ENCODE measurements at places on chromosomes 3 and 15.

DNA sequence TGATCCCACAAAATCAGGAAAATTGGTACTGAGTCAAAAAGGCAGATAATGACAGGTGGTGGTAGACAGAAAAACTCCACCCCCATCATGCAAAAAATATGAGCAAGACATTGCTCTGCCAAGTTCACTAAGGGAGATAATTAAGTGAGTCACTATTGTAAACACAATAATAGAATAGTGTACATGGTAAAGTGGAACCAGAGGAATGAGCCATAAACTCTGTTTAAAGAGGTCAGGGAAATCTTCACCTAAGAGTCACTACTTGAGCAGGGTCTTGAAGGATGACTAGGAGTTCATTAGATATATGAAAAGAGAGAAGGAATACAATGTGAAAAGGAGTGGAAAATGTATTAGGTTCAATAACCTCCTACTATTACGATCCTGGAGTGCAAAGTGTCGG, 213.4 kb upstream of the PEX5L start:
- no peaks in the 10 kb centered on the region for H3K4me1 ChIP-seq
- H3K27ac ChIP-seq, result no peak overlapping the region
- peak; percentile 54 for DNase-seq
- no peaks in the 10 kb centered on the region for H3K36me3 ChIP-seq
- H3K4me3 ChIP-seq, result no peak overlapping the region

GRCh38 chr15:56964182-56964581, 45.7 kb downstream of the TCF12 start:
- H3K36me3 ChIP-seq, result no peaks in the 10 kb centered on the region
- no peaks in the 10 kb centered on the region for H3K27me3 ChIP-seq
- no peak overlapping the region for H3K27ac ChIP-seq

DNA sequence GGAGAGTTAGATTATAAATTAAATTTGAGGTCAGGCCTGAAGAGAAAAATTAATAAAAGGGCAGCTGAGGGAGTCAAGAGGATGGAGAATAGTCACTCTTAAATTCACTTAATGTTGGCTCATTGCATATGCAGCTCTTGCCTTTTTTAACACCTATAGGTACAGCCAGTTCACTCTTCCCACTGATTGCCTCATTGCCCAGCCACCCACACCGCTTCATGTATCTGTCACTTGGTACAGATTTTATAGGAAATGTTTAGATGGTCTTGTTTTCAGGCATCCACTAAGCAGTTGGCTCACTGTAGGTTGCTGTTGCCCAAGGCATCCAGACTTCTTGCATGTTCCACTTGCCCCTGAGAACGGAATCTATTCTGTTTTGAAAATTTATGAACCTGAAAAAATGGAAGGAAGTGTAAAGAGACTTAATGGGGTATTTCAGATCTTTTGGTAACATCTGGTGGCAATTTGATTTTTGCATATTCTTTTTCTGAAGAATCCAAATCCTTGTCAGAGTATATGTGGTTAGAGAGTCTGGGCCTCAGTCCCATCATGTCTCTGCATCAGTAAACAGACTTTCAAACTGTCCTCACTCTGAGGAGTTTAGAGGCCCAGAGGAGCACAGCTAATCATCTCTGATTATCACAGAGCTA, 151.9 kb downstream of the RBPMS2 start:
- no peak overlapping the region for H3K4me3 ChIP-seq
- H3K4me1 ChIP-seq, result peaks cover 6% of the 10 kb centered on the region
- DNase-seq, result no peak
- H3K27ac ChIP-seq, result no peak overlapping the region
- H3K27me3 ChIP-seq, result no peaks in the 10 kb centered on the region

DNA sequence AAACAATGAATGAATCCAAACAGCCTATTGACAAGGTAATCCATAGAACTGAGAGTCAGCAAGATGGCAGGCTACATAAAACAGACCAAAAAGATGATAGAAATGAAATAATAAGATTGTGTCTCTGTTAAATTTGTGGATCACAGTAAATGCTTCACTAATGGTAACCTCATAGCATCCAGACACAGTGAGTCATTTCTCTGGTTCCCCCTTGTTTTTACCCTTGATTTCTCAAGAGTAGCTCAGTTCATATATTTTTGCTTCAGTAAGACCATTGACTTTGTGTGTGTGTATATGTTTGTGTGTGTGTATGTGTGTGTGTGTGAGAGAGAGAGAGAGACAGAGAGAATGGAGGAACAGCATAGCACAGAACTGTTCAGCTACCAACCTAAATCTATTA, 546.9 kb downstream of the RBMS3 start:
- peak; percentile 16 for DNase-seq
- no peak overlapping the region for H3K4me3 ChIP-seq
- H3K27me3 ChIP-seq, result no peaks in the 10 kb centered on the region

DNA sequence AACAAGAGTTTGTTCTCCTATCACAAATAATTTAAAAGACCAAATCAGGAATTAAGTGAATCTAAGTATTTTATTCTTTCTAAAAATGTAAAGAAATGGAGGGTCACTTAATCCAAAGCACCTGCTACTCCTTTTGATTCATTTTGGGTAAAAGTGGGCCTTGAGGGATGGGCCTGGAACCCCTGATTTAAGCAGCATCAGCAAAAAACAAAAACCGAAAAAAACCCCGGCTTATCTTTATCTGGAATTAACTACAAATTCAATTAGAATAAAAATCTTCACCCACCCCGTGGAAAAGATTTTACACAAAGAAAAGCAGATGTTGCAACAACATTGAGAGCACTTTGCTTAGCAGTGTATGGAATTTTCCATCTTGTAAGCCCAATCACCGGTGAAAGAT, 1018.2 kb downstream of the MCTP2 start:
- H3K27me3 ChIP-seq, result no peaks in the 10 kb centered on the region
- H3K4me1 ChIP-seq, result peaks cover 7% of the 10 kb centered on the region
- DNase-seq, result no peak
- H3K4me3 ChIP-seq, result no peak overlapping the region
- no peak overlapping the region for H3K27ac ChIP-seq
- H3K36me3 ChIP-seq, result no peaks in the 10 kb centered on the region

DNA sequence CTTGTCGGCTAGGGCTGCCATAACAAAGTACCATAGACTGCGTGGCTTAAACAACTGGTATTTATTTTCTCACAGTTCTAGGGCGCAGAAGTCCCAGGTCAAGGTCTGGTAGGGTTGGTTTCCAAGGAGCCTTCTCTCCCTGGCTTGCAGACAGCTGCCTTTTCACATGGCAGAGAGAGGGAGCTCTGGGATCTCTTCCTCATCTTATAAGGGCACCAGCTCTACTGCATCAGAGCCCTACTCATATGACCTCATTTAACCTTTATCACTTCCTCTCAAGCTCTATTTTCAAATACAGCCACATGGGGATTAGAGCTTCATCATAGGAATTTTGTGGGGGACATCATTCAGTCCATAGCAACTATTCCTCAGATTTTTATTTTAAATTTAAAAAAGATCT, 17.6 kb upstream of the PAQR9 start:
- peaks cover 6% of the 10 kb centered on the region for H3K4me1 ChIP-seq
- H3K27ac ChIP-seq, result no peak overlapping the region
- no peak for DNase-seq
- H3K36me3 ChIP-seq, result no peaks in the 10 kb centered on the region
- no peak overlapping the region for H3K4me3 ChIP-seq

DNA sequence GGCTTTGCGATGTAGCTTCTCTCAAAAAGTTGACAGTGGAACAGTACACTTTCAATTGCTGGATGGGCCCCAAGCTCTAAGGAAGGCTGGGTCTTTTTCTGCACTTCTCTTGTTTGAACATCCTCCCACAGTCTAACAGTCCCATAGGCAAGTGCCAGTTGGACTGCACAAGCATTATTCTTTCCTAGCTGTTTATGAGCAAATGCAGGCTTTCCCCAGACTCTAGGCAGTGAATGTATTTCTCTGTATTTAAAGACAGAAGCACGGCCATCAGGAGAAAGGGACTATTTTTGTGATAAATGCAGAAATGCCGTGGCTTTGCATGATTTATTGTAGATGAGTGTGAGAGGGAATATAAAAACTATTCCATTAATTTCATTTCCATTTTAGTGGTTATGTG, 539.3 kb upstream of the LMCD1 start:
- H3K4me3 ChIP-seq, result no peak overlapping the region
- H3K36me3 ChIP-seq, result no peaks in the 10 kb centered on the region
- no peak overlapping the region for H3K27ac ChIP-seq
- no peak for DNase-seq

All from astrocyte (in vitro differentiated cells and primary cell).